ENCODE measurements at places on chromosomes 2 and 18. TPM values are rescaled to one million over a fixed set of nuclear protein-coding genes. Genes with fewer than 3 reads are reported as not detected.

The DHRS9 gene
- 2.6 TPM for total RNA-seq

The KLHL30 gene
- total RNA-seq = not detected

DNA sequence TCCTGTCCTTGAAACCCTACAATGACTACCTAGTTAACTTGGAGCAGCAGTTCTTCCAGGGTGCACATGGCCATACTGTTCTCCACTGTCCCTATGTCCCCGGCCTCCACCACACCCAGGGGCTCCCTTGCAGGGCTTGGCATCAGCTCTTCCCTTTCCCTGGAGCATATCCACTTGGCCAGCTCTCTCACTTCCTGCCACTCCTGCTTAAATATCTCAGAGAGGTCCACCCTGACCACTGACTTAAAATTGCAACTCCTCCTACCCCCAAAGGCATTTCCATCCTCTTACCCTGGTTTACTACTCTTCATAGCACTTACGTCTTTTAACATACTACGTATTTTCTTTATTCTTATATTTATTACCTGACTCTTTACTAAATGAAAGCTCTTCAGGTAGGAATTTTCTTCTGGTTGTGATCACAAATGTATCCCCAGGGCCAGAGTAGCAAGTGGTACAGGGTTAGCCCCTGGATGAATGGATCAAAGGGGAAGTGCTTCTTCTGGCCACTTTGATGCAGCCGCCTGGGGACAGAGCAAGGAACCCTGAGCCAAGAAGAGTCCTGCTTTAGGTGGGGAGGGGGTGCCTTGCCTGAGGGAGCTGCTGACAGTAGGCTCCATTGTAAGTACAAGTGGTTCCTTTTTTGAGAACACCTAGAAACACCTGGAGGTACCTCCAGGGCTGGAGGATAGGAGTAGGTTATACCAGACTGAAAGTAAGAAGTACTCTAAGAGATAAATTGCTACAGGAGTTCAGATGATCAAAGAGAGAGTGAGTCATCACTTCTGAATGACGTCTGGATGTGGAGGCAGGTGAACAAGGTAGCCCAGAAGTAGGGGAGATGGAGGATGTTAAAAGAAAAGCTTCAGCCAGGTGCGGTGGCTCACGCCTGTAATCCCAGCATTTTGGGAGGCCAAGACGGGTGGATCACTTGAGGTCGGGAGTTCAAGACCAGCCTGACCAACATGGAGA, 82.2 kb downstream of the SOCS6 start:
- DNase-seq = no peak

DNA sequence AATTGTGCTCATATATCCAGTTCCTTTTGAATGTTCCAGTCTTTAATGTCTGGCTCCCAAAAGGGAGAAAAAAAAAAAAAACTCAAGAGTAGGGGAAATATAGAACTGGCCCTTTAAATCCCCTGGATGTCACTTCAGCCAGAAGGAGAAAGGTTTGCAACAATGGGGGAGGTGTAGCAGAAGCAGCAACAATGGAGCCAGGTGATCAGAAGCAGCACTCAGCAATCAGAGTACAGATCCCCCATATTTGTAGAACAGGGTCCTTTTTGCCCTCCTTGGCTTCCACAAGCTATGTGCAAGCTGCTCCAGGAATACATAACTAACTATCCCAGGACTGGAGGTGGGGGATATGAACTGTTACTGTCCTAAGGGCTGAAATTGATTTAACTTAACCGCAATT, 25.8 kb upstream of the ZNF397 start:
- DNase-seq = no peak

GRCh38 chr2:230774348-230774951, 61.8 kb downstream of the CAB39 start:
- no peak for DNase-seq

Measured in activated naive CD4-positive, alpha-beta T cell treated with anti-CD3 and anti-CD28 coated beads for 36 hours (primary cell).